ENCODE measurements at places on chromosomes 6 and 20.

DNA sequence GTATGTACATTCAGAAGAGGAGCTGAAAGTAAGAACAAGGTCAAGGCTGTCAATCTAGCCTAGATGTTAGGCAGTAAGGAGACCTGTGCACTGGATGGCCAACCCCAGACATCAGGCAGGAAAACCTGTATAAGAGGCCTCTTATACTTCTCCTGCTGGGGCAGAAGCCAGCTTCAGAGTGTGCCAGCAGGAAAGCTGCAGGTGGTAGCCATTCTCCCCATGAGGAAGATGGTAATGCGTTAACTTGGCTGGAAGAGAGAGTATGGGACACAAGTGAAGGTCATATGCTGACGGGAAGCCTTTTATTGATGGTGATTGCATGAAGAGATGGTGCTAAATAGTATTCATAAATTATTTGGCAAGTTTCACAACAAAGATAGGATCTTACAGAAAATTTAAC is 20.6 kb downstream of the NHLRC1 start:
- DNase-seq: no peak

DNA sequence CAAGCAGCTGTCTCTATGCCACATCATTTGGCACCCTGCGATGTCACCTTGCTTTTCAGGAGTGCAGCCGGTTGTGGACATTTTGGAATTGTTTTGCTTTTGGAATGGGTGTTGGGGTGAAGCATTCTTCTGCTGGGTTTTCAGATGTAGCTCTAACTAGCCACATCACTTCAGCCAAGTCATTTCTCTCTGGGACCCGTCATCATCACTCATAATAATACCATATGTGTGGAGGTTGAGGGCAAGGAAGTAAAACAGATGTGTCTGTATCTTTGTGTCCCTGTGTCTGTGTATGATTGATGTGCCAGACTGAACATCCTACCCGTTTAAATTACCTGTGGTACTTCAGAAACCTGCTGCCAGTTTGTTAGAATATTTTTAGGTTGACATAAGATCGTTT is 49.5 kb upstream of the TULP4 start:
- no peak for DNase-seq

- DNase-seq: no peak
These were observed 220.8 kb downstream of the ERMARD start for GRCh38 chr6:169972101-169972651.

DNA sequence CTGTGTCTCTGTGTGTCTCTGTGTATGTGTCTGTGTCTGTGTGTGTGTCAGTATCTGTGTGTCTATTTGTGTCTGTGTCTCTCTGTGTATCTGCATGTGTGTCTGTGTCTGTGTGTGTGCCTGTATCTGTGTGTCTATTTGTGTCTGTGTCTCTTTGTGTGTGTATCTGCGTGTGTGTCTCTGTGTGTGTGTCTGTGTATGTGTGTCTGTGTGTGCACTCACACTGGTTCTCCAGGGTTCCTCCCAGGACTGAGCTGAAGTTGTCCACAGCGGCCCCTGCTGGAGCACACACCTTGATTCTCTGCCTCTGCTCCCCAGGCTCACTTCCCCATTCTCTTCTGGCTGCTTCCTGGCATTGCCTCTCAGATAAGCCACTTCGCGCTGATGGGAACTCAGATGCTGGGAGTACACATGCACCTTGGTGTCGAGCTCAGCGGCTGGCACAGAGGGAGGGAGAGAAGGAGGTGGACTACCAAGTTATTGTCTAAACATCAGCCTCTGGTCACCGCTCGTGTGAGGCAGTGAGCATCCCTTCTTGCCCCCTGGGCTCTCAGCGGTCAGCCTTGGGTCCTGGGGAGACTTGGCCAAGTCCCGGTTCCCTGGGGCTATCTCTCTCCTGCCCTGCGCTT is 104.9 kb upstream of the NXT1 start:
- DNase-seq: no peak

DNA sequence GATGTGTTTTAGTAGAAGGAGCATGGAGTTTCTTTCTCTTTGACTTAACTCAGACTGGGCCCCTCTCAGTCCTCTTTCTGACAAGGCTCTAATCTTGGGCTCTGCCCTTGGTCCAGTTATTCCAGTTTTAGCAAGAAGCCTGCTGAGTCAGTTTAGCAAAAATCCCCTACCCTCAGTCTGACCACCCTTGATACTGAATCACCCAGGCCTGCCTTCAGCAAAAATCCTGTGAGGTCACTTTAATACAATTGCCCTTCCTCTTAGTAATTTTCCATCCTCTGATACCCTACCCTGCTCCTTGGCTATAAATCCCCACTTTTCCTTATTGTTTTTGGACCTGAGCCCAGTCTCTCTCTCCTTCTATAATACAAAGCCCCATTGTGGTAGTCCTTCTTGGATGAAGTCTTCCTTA is 326.7 kb upstream of the NOX3 start:
- DNase-seq: no peak

DNA sequence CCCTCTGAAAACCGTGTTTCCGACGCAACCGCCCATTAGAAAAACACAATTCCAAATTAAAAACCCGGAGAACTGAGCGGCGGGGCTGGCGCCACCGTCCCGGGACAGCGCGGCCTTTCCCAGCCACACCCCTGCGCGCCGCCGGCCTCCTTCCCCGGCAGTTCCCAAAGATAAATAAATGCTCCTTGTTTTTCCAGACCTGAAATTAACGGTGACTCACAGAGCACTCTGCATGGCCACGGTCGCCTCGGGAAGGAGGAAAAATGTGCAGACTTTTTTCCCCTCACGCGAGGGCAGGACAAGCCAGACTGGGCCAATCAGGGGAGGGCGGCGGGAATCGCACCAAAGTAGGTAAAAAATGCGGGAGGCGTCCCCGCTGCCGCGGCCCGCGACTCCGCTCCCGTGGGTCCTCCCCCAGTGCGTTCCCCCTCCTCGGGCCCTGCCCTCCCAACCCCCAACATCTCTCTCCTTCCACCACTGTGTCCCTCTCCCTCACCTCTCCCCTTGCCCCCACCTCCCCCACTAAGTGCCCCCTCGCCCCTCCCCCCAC is 828 bp upstream of the DSTN start:
- DNase-seq: no peak

DNA sequence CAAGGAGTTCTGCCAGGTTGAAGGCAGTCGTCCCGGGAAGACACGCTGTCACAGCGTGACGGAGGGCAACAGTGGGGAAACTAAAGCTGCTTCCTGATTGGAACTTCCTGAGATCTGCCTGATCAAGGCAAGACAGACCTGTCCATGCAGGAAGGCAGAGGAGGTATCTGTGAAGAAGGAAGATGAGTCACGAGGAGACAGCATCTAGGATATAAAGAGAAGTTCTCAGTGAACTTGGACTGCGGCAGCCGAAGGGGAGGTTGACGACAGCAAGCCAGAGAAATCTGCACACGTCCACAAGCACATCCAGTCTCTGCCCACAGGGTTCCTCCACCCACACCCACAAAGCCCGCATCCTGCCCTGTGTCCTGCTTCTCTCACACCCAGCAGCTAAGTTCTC is 38.6 kb downstream of the PREP start:
- DNase-seq: no peak

DNA sequence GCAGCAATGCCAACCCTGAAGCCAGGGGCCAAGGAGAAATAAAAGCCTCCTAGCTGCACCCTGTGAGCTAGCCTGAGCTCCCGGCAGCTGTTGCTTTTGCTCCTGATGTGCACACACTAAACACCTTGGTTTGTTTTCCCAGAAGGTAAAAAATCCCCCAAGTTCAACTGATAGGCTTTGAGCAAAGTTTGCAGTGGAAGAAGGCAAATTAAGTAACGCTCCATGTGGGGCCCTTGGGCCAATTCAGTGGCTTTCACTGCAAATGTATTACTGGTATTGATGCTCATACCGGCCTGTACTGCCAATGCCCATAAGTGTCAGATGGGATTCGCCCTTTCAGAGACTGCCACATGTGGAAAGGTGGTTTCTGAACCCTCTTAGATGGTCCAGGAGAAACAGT is 9.4 kb upstream of the IDH3B start:
- DNase-seq: no peak

DNA sequence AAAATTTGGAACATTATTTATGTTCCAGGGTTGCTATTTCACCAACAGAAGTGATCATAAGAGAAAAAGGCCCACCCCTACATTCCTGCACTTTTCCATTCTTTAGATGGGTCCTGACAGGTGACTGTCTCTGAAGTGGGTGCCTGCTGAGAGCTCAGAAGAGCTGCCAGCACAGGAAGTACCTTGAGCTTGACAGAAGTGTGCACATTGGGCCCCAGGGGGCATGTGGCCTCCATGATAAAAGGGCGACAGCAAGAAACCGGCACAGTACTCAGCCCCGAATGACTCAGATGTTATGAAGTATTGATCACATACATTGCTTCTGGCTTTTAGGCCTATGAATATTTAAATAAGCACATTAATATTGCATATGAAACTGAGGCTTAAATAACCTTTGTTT is 150.4 kb downstream of the PCSK2 start:
- no peak for DNase-seq

GRCh38 chr20:47290666-47291430 is 65.7 kb downstream of the ZMYND8 start:
- no peak for DNase-seq

- no peak for DNase-seq
These were observed 701.8 kb upstream of the ADGRB3 start for GRCh38 chr6:67933278-67933677.

DNA sequence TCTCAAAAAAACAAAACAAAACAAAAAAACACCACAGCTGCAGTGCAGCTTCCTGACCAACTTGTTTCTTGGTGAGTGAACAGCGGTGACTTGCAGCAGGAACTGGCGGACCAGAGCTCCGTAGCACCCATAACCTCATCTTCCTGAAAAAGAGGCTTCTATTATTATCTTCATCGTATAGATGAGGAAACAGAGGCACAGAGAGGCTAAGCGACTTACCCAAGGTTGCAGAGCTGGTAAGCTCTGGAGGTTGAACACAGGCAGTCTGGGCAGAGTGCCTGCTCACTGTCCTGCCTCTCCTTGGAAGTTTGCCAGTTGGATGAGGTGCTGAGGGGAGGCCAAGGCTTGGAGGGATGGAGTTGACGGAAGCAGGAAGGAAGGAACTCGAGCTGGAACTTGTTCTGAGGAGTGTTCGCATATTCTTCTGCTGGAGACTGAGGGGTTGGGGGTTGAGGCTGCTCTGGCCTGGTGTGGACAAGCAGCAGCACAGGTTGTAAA is 47.9 kb upstream of the CCDC167 start:
- DNase-seq: no peak

- no peak for DNase-seq
These were observed 188.2 kb downstream of the WDR27 start for GRCh38 chr6:169513478-169514193.

DNA sequence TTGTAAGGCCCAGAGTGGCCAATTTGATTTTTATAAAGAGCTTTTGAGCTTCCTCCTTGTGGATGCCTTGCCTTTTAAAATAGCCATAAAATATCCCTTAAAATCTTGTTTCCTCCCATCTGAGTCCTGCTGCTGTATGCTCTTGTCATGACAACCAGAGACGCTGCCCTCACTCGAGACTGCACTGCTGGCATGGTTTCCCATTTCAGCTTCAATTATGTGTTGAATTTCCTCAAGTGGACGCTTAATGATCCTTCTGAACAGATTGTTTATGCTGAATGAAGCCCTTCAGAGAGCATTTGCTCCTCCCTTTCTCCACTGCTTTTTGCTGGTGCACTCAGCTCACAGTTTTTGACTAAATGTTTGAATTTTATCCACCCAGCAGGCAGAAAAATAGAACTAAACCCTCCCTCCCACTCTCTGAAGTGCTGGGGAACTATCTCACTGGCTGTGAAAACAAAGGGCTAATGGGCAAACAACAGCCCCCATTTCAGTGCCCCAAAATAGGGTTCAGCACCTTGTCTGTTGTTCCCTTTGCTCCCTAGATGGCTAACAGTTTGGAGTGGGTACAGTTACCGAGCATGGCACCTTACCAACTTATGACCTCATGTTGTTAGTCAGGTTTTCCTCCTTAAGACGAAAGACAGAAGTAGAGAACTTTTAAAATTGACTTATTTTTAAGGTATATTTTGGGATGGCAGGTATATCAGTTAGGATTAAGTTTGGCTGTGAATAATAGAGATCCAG is 45.5 kb upstream of the RNF8 start:
- DNase-seq: no peak

DNA sequence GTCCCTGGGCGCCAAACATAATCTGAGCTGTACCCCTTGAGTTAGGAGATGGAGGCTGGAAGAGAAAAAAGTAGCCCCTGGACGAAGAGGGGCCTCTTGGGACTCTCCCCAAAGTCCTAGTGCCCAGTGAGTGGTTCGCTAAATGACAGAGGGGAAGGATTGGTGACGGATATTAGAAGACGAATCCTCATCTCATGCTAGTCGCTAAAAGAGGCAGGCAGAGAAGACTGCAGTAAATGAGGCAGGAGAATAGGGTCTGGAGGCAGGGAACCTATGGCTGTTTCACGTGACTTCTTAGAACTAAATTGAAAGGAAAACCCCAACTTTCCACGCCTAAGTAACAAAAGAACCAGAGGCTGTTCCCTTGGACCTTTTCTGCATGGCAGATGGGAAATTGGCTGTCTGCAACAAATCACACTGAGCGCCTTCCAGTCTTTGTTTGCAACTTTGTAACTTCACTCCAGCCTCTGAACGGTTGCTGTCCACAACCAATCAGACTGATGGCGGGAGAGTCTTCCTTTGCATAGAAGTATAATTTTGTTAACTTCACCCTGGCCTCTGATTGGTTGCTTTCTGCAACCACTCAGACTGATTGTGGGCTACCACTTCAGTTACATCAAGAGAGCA is 731 bp upstream of the RBL1 start:
- DNase-seq: no peak

DNA sequence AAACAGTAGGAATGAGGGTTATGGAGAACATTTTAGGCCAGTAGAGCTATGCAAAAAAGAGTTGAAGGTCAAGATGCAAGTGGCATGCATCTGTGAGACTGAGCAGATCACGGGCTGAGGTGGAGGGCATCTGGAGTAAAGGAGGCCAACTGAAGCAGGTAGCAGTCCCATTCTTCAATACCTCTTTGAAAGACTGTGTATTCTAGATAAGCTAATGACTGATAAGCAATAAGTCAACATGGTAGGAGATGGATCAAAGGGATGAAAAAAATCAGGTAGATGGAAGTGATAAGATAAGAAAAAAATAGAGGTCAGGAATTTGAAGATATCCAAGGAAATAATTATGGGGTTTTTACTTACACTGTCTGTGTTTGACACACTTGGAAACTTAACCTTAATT is 55.6 kb downstream of the ARMC2 start:
- no peak for DNase-seq

GRCh38 chr6:29924287-29924686 is 18.0 kb upstream of the HLA-A start:
- no peak for DNase-seq

GRCh38 chr20:57999465-58000111 is 228.9 kb downstream of the ANKRD60 start:
- DNase-seq: no peak

DNA sequence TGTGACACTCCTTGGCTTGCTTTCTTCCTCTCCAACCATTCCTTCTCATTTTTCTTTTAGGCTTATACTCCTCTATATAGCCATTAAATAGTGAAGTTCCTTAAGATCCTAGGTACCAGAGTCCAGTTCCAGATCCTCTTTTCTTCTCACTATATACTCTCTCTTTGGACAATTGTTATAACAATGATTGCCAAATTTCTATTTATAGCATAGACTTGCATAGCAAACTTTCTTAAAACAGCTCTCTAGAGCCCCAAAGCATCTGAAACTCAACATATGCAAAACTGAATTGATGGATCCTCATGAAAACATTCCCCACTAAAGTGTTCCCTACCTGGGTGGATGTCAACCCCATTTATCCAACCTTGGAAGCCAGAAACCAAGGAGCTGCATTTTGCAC is 13.4 kb downstream of the PHIP start:
- DNase-seq: no peak

GRCh38 chr6:19879663-19880062 is 42.5 kb downstream of the ID4 start:
- no peak for DNase-seq

Measured in stimulated activated CD8-positive, alpha-beta memory T cell treated with anti-CD3 and anti-CD28 coated beads, Interleukin-2, amount 100 ng/mL, for 1 hour (primary cell).